ENCODE measurements at places on chromosomes 1 and 21.

DNA sequence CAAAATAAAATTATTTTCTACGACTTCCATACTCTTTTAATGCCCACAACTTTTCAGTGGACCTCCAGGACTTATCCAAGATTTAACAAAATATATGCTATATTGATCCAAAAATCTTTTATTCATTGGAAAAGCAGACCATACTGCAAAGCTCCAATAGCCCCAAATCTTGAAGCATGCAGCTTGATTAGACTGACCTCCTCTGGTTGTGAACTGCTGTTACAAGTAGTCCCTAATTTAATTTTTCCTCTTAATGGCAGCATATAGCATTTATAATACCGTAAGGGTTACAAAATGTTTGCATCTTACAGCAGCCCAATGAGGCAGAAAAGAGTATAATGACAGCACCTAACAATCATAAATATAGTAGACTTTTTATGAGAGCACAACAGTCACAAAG is 49.8 kb downstream of the TPR start:
- peak; percentile 15 for DNase-seq

DNA sequence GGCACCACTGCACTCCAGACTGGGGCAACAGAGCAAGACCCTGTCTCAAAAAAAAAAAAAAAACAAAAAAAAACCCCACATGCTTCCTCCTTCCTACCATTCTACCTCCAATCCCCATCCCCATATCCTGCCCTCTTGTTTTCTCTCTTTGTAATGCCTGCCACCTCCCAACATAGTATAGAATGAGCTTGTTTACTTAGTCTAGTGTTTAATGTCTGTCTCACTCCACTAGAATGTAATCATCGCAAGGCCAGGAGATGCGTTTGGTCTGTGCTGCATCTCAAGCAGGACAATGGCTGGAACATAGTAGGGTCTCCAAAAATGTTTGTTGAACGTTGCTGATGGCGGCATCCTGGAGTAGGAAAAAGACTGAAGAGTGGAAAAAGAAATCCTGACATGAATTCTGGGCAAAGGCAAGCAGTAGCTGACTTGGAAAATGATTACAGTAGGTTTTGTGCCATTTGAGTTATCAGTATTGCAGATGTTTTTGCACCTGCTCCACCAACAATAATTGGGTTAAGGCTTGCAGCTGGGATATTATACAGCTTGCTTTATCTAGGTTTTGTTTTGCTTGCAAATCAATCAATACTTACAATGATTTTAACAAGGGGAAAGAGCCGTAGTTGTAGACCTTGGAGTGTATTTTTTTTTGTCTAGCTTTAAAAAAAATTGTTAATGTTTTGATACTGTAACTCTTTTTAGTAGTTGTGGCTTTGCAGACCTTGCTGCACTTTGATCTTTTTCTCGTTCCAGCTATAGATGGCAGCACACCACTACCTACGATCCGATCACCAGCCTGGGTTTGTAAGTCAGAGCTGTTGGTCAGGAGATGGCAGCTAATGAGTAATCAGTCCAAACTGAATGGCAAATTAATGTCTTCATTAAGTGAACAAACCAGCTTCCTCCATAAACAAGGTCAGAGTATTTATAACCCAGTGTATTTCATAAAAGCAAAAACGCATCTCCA is 62.4 kb downstream of the BACH1 start:
- DNase-seq: no peak

DNA sequence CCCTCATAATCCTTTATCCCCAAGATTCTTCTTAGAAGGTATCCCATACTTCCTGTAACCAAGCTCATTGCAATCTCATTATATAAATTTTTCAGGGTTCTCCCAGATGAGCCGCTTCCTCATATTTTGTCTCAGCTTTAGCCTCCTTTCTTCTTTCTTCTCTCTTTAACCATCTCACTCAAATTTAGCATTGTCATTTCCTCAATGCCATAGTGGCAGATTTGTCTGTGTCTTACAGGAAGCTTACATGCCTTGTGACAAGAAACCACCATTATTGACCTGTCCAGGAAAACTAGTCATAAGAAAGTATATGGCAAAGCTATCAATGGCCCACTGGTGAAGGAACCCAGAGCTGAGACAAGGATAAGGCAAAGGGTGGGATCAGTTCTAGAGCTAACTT is 6.0 kb upstream of the FCRL2 start:
- no peak for DNase-seq

DNA sequence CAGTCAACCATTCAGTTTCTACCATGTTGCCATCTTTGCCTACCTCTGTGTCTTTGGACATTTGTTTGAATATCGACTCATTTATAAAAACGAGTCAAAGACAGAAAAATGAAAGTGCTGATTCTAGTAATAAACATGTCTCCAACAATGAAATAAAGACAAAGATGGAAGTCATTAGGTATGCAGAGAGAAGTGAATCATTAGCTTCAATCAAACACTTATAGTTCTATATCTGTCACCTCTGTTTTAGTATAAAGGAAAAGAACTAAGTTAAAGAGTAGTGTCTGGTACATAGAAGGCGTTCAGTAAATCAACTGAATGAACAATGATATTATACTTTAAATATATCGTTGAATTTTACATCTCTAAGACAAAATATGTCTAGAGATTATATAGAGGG is 1.7 kb upstream of the TSPAN2 start:
- DNase-seq: no peak

- no peak for DNase-seq
These were observed 106.4 kb upstream of the TARDBP start for GRCh38 chr1:10905841-10906655.

DNA sequence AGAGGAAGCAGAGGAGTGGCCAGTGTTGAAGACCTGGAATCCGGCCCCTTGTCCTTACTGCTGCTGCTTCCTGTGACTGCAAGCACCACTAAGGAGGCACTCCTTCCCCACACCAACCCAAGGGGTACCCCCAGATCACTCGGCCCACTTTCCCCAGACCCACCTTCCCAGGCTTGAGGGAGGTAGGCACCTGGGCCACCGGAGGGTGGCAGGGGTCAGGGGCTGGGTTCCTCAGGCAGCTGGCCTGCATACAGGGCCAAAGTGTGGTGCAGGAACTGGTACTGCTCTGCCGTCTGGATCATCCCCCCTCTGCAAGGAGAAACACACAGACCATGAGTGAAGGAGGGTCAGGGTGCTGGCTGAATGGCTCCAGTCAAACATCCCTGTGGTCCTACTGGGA is 3.9 kb upstream of the ARL8A start:
- DNase-seq: no peak

DNA sequence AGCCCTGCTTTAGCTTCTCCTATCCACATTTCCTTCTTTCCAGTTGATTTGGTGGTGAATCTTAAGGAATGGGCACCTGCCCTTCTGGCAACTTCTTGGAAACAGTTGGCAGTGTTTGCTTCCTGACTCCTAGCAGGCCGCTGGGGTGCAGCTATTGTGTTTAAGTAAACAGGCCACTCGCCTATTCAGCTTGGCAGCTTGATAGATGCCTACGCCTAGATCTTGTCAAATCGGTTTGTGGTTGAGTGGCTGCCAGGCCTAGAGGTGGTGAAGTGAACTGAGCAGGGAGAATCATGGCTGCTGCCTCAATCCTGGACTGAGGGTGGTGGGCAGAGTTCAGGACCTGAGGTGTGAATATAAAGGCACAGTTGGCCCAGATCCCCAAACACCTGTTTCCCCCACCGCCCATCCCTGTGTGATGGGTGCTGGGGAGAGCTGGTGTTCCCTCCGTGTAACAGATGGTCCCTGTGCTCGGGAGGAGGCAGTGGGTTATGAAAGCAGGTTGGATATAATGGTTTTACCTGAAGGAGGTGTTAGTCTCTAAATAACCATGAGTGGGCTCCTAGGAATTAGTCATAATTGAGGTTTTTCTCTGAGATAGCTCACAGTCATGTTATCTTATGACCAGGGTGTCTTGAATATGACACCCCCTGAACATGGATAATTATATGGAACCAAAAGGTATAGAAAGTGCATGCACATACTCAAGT is 940 bp upstream of the PLA2G2C start:
- no peak for DNase-seq

DNA sequence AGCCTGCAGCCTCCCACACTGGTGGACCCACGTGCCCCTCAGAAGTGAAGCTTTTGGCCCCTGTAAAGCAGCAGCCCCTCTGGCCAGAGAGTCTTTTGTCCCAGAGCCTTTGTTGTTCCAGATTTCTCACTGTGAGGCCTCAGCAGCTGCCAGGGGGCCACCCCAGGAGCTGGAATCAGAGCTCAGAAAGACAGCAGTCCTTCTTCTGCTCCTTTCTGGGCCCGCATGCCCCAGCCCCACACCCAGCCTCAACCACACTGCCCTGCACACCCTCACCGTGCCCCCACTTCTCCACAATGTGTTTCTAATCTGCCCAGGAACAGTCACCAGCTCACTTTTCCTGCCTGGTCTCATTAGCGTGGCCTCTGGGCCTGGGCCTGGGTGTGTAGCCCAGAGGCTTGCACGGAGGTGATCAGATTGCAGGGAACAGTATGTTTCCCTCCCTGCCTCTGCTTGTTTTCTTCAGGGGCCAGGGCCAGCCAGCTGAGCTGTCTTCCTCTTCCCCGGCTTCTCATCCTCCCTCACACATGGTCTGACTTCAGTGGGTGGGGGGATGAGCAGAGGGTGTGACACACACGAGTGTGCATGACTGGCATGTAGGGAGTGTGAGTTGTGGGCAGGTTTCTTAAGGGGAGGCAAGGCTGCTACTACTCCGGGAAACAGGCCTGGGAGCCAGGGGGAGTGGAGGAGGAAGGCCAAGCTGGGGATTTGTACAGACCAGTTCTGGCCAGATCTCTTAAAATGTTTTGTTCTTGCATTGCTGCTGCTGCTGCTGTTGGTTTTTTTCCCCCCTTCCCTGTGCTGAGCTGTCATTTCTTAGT is 82.5 kb upstream of the ZNF648 start:
- peak; percentile 74 for DNase-seq

GRCh38 chr1:115496904-115497527 is 144.8 kb upstream of the VANGL1 start:
- peak; percentile 55 for DNase-seq

- DNase-seq: no peak
These were observed 121.0 kb upstream of the CXADR start for GRCh38 chr21:17391811-17392340.

DNA sequence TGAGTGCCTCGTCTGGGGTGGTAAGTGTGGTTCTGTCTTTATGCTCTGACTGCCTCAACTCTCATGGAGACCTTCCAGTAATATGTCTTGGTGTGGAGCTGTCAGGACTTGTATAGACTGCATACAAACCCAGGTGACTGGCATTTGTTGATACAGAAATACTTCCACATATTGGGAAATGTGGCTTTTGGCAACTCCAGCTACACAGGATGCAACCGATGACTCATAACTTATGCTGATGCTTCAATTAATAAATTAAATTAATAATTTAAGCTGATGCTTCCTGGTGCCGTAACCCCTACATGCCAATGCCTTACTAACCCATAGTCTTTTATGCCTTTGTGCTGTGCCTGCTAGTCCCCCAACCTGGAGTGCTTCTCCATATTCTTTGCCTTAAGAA is 72.3 kb upstream of the ARTN start:
- DNase-seq: no peak

- no peak for DNase-seq
These were observed 104.8 kb upstream of the COG2 start for GRCh38 chr1:230537456-230537855.

- no peak for DNase-seq
These were observed 29.5 kb upstream of the RUNX3 start for GRCh38 chr1:24959623-24959975.

- peak; percentile 74 for DNase-seq
These were observed 72.5 kb downstream of the RPS6KC1 start for GRCh38 chr1:213123536-213123935.

DNA sequence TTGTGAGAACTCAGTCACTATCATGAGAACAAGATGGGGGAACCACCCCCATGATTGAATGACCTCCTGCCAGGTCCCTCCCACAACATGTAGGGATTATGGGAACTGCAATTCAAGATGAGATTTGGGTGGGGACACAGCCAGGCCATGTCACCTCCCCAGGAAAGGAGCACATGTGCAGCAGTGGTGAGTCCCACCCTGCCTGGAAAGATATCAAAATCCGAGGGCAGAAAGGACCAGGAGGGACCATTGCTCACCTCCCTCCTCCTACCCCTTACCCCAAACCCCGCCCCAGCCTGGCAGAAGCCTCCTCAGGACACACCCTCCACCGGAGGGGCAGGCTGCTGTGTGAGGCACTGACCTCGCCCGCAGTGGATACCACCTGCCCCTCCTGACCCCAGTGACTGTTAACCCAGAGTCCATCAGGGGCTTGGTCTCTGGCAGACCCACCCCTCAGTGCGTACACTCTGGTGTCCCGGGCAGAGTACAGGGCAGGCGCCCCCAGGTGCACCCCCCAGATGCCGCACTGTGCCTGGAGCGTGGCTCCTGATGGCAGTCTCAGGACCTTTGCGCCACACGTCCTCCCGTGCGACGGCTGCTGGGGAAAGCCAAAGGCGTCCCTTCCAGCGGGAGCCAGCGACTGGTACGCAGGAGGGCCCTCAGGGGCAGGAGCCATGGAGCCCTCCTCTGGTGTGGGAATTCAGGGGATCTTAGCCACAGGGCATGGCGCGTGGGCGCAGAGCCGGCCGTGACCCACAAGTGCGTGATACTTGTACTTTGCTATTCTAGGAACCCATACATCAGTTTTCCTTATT is 20.9 kb downstream of the PDXK start:
- DNase-seq: no peak

GRCh38 chr21:43367296-43367695 is 59.6 kb downstream of the SIK1 start:
- DNase-seq: no peak

- no peak for DNase-seq
These were observed 106.9 kb upstream of the PTGFR start for GRCh38 chr1:78383923-78384322.

DNA sequence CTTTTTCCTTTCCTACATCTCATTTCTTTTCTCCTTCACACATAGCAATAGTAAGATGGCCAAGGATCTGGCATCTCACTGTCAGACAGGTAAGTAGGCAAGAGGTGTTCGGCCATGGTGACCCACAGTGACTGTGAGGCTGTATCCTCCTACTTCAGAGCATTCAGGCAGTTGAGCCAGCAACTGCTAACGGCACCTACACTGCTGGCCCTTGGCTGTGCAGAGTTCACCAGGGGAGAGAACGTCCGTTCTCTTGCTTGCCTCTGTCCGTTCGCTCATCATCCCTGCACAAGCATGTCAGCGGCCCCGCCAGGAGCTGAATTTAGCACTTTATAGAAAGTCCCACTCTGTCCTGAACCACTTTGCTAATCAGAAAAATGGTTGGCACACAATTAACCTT is 113.6 kb downstream of the GREM2 start:
- no peak for DNase-seq

GRCh38 chr1:26259005-26259404 is 20.9 kb upstream of the SH3BGRL3 start:
- DNase-seq: no peak

GRCh38 chr1:32525661-32526444 is 13.4 kb upstream of the ZBTB8A start:
- DNase-seq: no peak

DNA sequence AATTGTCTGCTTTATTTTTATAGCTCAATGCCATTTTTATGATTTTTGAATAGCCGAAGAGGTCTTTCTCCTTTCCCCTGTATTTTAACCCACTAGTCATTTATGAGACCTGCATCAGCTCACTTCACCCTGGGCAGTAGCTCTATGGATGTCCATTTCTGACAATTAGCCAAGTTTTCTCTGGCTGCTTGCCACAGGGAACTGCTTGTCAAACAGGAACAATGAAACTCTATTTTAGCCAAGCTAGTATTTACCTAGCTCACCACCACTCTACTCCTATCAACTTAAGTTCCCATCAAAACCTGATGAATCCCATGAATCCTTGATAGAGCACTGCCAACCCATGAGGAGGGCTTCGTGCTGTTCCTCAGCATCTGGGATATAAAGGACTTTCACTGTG is 406.7 kb downstream of the RWDD3 start:
- no peak for DNase-seq
